ENCODE measurements at places on chromosomes 11 and 22.

DNA sequence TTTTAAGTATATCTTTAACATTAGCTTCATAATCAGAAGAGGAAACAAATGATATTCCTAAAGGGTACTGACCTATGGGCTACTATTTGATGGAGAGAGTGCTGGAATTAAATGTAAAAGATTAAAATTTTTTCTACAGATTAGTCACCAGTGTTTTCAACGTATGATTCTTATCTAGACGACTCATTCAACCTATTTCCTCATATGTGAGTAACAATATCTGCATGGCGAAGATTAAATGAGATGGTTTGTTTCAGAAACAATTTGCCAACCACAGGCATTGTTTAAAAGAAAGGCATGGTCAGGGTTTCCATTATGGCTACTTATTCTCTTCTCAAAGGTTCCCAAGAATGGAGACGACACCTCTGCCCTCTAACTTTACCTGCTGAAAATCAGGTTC, 20.4 kb downstream of the OR56B4 start:
- DNase-seq: no peak

DNA sequence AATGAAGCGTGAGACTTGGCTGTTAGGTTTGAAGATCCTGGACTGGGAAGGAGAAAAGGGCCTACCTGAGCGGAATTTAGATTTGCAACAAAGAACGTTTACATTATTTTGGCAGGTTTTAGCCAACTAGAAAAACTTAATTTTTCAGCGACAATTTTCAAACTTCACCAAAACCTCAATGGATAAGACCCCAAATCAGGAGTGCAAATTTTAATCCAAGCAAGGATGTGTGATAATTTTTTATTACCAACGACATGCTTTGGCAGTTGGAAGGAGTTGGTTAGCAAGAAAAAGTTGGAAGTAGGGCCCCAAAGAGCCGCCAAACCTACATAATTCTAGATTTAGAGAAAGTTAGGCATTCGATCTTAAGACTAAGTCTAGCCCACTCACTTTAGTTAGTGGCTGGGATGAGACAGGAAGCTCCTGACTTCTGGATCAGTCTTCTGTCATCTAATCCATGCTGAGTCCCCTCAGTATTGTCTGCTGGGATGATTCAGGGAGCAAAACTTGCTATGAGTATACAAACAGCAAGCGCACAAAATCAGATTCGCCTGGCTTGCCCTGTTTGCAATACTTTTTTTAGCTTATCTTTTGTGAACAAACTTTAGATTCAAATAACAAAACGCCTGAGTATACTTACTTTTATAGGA, 787 bp upstream of the RDX start:
- DNase-seq: no peak

DNA sequence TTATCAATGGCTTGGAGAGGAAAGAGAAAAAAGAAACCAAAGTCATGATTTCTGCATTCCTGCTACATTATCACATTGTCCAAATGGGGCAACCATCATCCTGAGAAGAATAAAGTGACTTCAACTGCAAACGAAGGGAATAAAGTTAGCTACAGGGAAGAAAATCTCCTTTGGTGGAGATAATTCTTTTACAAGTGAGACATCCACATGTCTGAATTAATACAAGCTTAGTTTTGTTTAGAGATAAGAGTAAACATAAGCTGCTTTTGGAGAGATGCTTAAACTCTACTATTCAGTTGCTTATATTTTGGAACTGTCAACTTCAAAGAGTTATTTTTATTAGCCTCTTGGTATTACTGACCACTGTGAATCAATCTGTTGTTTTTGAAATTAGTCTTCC, at the start of gene OR52L1:
Gene OR52L1, minus strand, starts transcription at position 101 of the 400 bp plus-strand sequence. Its CDS starts 55 bp downstream, at position 46.
- DNase-seq: no peak

DNA sequence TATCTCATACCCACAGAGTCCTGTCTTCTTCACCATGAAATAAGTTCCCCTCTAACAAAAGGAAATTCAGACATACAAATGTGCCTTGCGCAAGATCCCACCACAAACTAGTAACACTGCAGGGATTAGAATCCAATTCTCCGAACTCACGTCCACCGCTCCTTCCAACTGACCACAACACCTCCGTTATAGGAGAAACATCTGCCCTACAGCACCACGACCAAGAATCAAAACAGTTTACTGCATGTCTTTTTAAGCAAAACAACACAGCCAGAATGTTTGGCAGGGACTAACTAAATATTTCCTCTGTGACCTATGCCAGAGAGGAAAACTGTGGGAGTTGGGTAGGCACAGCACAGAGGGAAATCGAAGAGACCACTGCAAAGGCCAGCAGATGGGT, 72.7 kb upstream of the AKIP1 start:
- no peak for DNase-seq

DNA sequence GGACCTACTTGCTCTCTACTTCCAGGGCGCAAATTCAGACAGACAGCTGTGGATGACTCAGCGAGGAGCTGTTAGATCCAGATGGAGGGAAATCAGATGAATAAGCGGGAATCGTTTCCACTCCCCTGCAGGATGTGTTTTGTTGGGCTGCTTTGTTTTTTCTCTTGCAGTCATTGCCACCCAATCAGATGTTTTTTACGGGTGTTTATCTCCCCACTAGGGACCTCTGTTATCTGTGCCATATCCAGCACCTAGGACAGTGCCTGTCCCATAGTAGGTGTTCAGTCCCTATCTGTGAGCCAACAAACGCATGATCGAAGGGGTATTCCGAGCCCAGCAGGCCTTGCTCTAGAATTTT, 51.1 kb upstream of the PARVG start:
- no peak for DNase-seq

GRCh38 chr11:131499199-131499598, 128.8 kb downstream of the NTM start:
- no peak for DNase-seq

All from stimulated activated CD4-positive, alpha-beta T cell treated with anti-CD3 and anti-CD28 coated beads, TNF-alpha, amount 100 ng/mL, for 1 hour (primary cell).